ENCODE measurements at places on chromosomes 6 and 20.

GRCh38 chr6:75296811-75297779 lies 12.5 kb upstream of the TMEM30A start:
- no peak for DNase-seq

DNA sequence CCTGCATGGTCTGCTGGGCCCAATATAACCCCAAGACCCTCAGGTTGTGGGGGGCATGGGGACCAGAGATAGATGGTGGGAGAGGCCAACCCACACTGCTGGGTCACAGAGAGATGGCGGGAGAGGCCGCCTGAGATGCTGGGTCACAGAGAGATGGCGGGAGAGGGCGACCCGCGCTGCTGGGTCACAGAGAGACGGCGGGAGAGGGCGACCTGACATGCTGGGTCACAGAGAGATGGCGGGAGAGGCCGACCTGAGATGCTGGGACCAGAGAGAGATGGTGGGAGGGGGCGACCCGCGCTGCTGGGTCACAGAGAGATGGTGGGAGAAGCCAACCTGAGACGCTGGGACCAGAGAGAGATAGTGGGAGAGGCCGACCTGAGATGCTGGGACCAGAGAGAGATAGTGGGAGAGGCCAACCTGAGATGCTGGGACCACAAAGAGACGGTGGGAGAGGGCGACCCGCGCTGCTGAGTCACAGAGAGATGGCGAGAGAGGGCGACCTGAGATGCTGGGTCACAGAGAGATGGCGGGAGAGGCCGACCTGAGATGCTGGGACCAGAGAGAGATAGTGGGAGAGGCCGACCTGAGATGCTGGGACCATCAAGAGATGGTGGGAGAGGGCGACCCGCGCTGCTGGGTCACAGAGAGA lies 133.2 kb downstream of the DLL1 start:
- DNase-seq = no peak

- DNase-seq = no peak
Measured at GRCh38 chr6:118581489-118581959, 33.4 kb downstream of the PLN start.

GRCh38 chr6:33407132-33407718 lies 3.6 kb upstream of the PHF1 start:
- peak; percentile 17 for DNase-seq

DNA sequence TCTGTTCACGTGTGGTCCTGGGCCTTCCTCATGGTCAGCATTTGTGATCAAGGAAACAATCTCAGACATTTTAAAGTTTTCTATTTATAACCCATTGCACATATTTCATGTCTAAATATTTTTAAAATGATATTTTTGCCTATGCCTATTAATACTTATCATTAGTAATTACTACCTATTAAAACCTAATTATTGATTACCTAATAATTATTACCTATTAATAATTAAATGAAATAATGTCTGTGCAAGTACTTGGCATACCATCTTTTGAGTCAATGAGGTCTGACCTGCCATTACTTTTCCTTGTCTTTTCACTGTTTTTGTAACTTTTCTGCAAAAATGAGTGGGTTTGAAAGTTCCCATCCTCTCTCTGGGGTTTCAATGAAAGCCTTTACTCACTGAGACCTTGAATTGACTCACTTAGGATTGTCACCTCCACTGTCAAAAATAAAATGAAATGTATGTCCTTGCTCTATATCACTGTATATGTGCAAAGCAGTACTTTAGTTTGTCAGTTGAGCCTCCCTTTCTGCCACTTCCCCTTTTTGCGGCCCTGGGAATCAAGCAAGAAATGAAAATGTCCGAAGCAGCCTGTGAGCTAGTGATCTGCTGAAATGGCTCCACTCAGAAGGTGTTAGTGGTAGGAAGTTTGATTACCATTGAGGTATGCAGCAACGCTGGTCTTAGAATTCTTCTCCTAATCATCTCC lies 87.8 kb downstream of the L3MBTL3 start:
- peak; percentile 9 for DNase-seq

DNA sequence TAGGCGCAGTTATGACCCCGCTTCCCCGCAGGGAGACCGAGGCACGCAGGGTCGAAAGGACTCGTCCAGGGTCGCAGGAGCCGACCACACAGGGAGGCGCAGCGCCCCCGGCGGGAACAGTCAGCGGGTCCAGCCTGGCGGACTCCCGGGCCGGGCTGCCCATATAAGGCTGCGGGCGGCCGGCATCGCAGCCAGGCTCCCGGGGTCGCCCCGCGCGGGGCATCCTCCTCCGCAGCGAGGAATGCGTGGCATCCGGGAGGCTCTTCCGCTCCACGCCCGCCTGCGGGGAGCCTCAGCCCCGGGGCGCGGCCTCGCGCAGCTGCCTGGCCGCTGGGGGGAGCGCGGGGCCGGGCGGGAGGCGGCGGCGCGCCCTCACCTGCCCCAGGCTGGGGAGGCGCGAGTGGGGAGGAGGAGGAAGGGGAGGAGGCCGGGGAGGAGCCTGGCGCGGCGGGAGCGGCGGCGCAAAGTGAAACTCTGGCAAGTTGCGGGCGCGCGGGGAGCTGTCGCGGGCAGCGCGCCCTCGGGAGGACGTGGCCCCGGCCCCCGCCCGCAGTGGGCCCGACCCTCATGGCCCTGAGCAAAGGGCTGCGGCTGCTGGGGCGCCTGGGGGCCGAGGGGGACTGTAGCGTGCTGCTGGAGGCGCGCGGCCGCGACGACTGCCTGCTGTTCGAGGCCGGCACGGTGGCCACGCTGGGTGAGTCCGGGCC lies at the start of gene SYNJ2:
SYNJ2 (plus strand) TSS at position 469 of the 707 bp plus-strand sequence; CDS start at position 568, 99 bp downstream.
- DNase-seq = no peak
